ENCODE measurements at places on chromosomes 12 and 14. TPM values are rescaled to one million over a fixed set of nuclear protein-coding genes. Genes with fewer than 3 reads are reported as not detected.

RD3L gene
- not detected for total RNA-seq

GPR162 gene
- total RNA-seq: 2.7 TPM

KRT74 gene
- not detected for total RNA-seq

NTS gene
- total RNA-seq: not detected

KIF5A gene
- total RNA-seq: 0.45 TPM

ENDOU gene
- not detected for total RNA-seq

ENO2 gene
- 10.4 TPM for total RNA-seq

CLEC7A gene
- total RNA-seq: not detected

KRT82 gene
- total RNA-seq: not detected

PELI2 gene
- total RNA-seq: 3.1 TPM

TAS2R7 gene
- not detected for total RNA-seq

SIX4 gene
- total RNA-seq: 23.5 TPM

TCL1B gene
- total RNA-seq: not detected

NOS1 gene
- total RNA-seq: not detected

KRT3 gene
- total RNA-seq: not detected

CLEC9A gene
- total RNA-seq: not detected

MMP14 gene
- 239 TPM for total RNA-seq

PAH gene
- not detected for total RNA-seq

ATF7IP gene
- total RNA-seq: 14.5 TPM

FMNL3 gene
- total RNA-seq: 15.6 TPM

FLRT2 gene
- 2.2 TPM for total RNA-seq

GNB3 gene
- total RNA-seq: 2.2 TPM

AKAP3 gene
- total RNA-seq: 0.67 TPM

PXMP2 gene
- total RNA-seq: 44.9 TPM

E2F7 gene
- total RNA-seq: 8.9 TPM

SMIM41 gene
- not detected for total RNA-seq

RNASE3 gene
- not detected for total RNA-seq

TAS2R42 gene
- not detected for total RNA-seq

SLC6A15 gene
- total RNA-seq: 3.0 TPM

FGF23 gene
- total RNA-seq: not detected

PAPLN gene
- total RNA-seq: 6.5 TPM

MYH6 gene
- total RNA-seq: not detected

NFATC4 gene
- 25.4 TPM for total RNA-seq

BHLHE41 gene
- 0.45 TPM for total RNA-seq

EIF4B gene
- total RNA-seq: 439 TPM

TC2N gene
- total RNA-seq: under 0.01 TPM

CRIP2 gene
- total RNA-seq: 102 TPM

PIWIL1 gene
- not detected for total RNA-seq

LRTM2 gene
- total RNA-seq: not detected

TRIM9 gene
- 0.17 TPM for total RNA-seq

RNU4-1 gene
- total RNA-seq: under 0.01 TPM

YEATS4 gene
- 96.8 TPM for total RNA-seq

STAC3 gene
- total RNA-seq: 0.50 TPM

MGP gene
- 0.30 TPM for total RNA-seq

LBHD2 gene
- not detected for total RNA-seq

TPPP2 gene
- not detected for total RNA-seq

IFT81 gene
- total RNA-seq: 8.2 TPM

PRR4 gene
- 0.34 TPM for total RNA-seq

CCDC196 gene
- total RNA-seq: not detected
